ENCODE measurements at places on chromosomes 2 and 18. TPM values are rescaled to one million over a fixed set of nuclear protein-coding genes. Genes with fewer than 3 reads are reported as not detected.

DNA sequence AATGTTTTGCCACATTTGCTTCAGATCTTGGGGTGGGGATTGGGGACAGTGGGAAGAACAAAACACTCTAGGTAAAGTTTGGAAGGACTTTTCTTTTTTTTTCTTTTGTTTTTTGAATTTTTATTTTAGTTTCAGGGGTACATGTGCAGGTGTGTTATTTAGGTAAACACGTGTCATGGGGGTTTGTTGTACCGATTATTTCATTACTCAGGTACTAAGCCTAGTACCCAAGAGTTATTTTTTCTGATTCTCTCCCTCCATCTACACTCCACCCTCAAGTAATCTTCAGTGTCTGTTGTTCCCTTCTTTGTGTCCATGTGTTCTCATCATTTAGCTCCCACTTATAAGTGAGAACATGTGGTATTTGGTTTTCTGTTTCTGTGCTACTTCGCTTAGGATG, 73.3 kb downstream of the FASTKD2 start:
- no peaks in the 10 kb centered on the region for H3K27me3 ChIP-seq
- no peak overlapping the region for H3K4me3 ChIP-seq
- H3K4me1 ChIP-seq, result peaks cover 10% of the 10 kb centered on the region
- no peaks in the 10 kb centered on the region for H3K36me3 ChIP-seq

DNA sequence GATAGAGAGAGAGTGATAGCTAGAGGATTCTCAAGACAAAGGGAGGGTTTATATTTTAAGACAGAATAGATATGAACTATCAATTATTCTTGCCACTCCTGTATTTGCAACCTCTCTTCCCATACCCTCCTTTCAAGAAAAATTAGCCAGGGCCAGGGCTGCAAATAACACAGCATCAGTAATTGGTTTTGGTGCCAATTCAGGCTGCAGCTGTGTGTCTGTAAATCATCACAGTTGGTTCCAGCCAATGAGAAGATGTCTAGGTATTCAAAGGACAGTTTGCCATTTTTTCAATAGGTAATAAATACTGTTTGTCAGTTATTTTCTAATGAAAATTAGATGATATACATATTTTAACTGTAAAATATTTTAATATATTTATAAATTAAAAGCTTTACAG, 73.5 kb downstream of the WDPCP start:
- DNase-seq, result no peak
- no peaks in the 10 kb centered on the region for H3K4me1 ChIP-seq
- H3K27ac ChIP-seq, result no peak overlapping the region
- H3K36me3 ChIP-seq, result no peaks in the 10 kb centered on the region
- no peak overlapping the region for H3K4me3 ChIP-seq
- no peaks in the 10 kb centered on the region for H3K27me3 ChIP-seq

- no peaks in the 10 kb centered on the region for H3K36me3 ChIP-seq
- peaks cover 4% of the 10 kb centered on the region for H3K4me1 ChIP-seq
- DNase-seq, result no peak
- H3K27me3 ChIP-seq, result no peaks in the 10 kb centered on the region
- no peak overlapping the region for H3K4me3 ChIP-seq
These were observed 152.6 kb downstream of the ANKRD44 start for GRCh38 chr2:197157879-197158537.

DNA sequence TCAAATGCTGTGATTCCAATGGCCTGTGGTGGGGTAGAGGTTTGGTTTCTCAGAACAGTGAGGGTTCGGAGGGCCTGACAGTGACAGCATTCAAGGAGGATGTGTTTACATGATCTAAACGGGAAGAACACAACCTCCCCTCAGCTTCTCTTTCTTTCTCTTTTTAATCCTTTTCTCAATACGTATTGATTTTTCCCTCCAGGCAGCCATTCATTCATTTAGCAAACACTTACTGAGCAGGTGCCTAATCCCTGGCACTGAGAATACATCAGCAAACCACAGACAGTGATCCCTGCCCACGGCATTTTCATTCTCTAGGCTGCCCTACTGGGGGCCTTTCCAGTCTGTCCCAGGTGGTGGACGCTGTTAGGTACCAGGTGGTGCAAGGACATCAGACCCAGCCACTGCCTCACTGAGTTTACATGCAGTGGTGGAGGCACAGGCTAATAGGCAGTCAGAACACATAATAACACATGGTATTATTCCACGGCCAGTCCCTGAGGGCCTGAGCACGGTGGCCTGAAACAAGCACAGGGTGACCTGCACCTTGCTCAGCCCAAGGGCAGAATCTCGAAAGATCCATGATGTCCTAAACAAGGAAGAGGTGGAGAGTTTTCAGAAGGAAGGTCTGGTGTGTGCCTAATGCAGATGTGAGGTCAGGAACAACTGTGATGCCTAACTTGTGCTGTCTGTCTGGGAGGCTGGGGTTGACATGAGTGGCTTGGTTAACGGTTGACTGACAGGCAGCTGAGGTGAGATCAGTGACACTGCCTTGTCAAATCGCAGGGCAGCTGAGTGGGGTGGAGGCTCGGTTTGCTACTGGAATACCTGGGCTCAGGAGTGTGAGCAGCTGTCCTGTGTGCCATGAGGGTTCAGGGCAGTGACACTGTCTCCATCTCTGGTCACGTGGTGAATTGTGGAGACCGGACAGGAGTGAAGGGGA, 785.5 kb upstream of the HS6ST1 start:
- no peak for DNase-seq
- no peaks in the 10 kb centered on the region for H3K36me3 ChIP-seq
- H3K27me3 ChIP-seq, result no peaks in the 10 kb centered on the region
- no peak overlapping the region for H3K27ac ChIP-seq
- H3K4me3 ChIP-seq, result no peak overlapping the region
- no peaks in the 10 kb centered on the region for H3K4me1 ChIP-seq

DNA sequence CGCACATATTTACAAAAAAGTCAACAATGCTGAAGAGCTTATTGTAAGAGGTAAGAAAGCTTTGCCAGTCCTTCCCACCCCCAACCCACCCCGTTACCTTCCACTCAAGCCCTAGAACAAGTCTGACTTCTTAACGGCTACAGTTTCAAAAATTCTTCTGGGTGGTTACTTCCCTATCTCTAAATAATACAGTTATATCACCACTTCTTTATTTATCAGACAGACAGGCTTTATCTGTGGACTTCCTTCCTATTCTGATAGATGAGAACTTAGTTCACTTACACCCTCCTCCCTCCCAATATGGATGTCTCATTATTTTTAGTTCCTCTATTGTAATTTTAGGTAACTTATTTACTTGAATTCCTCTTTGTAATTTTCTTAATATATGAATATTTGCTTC, 26.7 kb upstream of the ACTR3 start:
- no peak overlapping the region for H3K4me3 ChIP-seq
- DNase-seq, result no peak
- H3K27ac ChIP-seq, result no peak overlapping the region

DNA sequence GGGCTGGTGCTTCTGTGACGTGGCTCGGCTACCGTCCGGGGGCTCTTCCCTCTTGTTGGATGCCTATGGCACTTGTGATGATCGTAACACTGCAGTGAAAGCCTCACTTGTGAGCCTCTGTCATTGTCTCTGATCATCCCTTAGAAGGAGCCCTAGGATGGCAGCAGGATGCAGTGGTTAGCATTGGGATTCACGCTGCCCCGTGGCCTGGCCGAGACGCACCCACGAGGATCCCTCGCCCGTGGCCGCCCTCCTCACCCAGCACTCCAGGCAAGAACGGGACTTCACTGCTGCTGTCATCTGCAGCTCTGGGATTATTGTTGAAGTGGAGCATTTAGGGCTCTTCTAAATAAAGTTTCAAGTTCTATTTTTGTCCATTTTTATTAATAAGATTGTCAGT, 46.8 kb upstream of the CTDP1 start:
- no peak overlapping the region for H3K27ac ChIP-seq
- H3K4me1 ChIP-seq, result peaks cover 2% of the 10 kb centered on the region
- no peak overlapping the region for H3K4me3 ChIP-seq

GRCh38 chr18:8997634-8998033, 104.9 kb upstream of the NDUFV2 start:
- no peak for DNase-seq
- H3K4me1 ChIP-seq, result no peaks in the 10 kb centered on the region
- no peak overlapping the region for H3K27ac ChIP-seq
- no peak overlapping the region for H3K4me3 ChIP-seq
- no peaks in the 10 kb centered on the region for H3K27me3 ChIP-seq
- no peaks in the 10 kb centered on the region for H3K36me3 ChIP-seq

DNA sequence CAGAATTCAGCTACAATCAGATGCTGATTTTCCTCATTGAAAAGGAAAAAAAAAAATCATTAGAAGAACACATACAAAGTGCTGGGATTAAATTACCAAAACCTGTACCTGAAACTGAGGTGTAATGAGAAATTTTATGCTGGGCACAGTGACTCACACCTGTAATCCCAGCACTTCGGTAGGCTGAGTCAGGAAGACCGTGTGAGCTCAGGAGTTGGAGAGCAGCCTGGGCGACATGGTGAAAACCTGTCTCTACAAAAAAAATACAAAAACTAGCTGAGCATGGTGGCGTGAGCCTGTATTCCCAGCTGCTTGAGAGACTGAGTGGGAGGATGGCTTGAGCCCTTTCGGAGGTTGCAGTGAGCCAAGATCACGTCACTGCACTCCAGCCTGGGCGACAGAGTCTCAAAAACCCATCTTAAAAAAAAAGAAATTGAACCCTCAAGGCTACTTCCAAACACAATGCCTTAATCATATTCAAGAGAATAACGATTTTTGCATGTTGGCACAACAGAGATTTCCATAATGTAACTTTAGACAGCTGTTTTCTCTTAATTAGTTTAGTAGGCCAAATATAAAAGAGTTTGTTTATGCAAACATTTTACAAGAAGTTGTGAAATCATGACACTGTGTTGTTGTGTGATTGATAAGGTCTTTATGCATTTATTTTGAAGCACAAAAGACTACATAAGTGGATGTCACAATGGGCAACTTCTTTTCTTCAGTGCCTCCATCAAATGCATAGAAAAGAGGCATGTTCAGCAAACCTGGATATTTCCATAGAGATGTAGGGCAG, 63.9 kb downstream of the FAM161A start:
- no peaks in the 10 kb centered on the region for H3K27me3 ChIP-seq
- no peaks in the 10 kb centered on the region for H3K36me3 ChIP-seq

GRCh38 chr18:49709347-49709690, 104.0 kb downstream of the ACAA2 start:
- H3K27ac ChIP-seq, result no peak overlapping the region
- no peaks in the 10 kb centered on the region for H3K36me3 ChIP-seq
- DNase-seq, result no peak
- H3K27me3 ChIP-seq, result no peaks in the 10 kb centered on the region
- no peaks in the 10 kb centered on the region for H3K4me1 ChIP-seq

DNA sequence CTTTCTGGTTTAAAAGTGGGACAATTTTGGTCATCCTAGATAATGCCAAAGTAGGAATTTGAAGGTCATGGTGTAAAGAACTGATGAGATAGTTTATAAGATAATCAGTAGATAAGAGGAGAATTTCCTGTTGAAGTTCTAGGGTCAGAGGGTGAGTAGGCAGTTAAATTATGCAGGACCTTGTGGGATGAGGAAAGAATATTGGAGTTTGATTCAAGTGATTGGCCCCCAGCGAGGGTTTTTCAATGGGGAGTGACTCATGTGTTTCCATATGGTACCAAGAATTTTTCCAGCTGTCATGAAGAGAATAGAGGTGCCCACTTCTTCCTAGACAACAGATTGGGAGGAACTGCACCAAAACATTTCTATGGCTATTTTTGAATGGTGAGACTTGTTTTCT, 940.2 kb upstream of the ZEB2 start:
- no peak overlapping the region for H3K27ac ChIP-seq
- DNase-seq, result no peak
- no peak overlapping the region for H3K4me3 ChIP-seq
- H3K27me3 ChIP-seq, result no peaks in the 10 kb centered on the region
- no peaks in the 10 kb centered on the region for H3K36me3 ChIP-seq

- no peak overlapping the region for H3K4me3 ChIP-seq
- H3K4me1 ChIP-seq, result no peaks in the 10 kb centered on the region
- H3K27ac ChIP-seq, result no peak overlapping the region
- no peaks in the 10 kb centered on the region for H3K27me3 ChIP-seq
These were observed 504.3 kb downstream of the DCC start for GRCh38 chr18:52844323-52844722.

- H3K27ac ChIP-seq, result no peak overlapping the region
- H3K27me3 ChIP-seq, result no peaks in the 10 kb centered on the region
- no peaks in the 10 kb centered on the region for H3K36me3 ChIP-seq
- no peak overlapping the region for H3K4me3 ChIP-seq
- no peak for DNase-seq
These were observed 387.2 kb downstream of the TRIB2 start for GRCh38 chr2:13103778-13104493.

DNA sequence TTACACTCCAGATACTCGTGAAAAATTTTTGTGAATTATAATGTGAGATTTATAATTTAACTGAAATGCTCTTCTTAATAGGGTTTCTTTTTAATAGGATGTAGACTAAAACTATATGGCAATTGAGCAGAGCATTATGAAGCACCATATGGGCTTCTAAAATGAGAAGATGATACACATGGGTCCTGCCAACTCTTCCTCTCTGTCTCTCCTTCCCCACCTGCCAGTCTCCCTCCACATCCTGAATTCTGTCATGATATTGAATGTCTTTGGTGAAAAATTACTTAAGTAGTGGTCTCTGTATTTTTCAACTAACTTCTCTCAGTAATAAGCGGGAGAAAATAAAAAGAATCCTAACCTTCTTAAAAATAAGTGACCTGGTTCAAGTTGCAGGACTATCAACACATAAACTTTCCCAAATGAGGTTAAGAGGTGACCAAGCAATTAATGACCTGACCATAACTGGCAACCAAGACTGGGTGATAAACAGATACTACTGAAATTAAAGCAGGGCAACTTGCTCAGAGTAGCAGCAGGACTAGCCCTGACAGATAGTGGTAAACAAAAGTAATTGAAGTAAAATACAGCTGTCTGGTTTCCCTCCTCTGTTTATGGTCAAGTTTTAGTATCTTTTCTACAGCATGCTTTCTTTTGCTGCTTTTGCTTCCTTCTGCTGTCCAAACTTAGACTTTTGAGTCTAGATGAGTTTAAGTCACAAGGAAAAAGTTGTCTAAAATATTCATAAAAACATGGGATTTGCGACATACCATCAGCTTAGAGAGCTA, 117.1 kb upstream of the PDE1A start:
- no peaks in the 10 kb centered on the region for H3K27me3 ChIP-seq
- no peaks in the 10 kb centered on the region for H3K36me3 ChIP-seq
- no peak for DNase-seq
- H3K4me3 ChIP-seq, result no peak overlapping the region
- H3K27ac ChIP-seq, result peak overlapping the region; percentile 38

GRCh38 chr2:152089238-152089637, 9.6 kb downstream of the CACNB4 start:
- H3K27ac ChIP-seq, result no peak overlapping the region
- no peak overlapping the region for H3K4me3 ChIP-seq
- H3K4me1 ChIP-seq, result no peaks in the 10 kb centered on the region
- no peaks in the 10 kb centered on the region for H3K27me3 ChIP-seq
- no peak for DNase-seq
- H3K36me3 ChIP-seq, result no peaks in the 10 kb centered on the region

- peak overlapping the region; percentile 52 for H3K4me3 ChIP-seq
- no peaks in the 10 kb centered on the region for H3K27me3 ChIP-seq
- no peaks in the 10 kb centered on the region for H3K4me1 ChIP-seq
- peak overlapping the region; percentile 77 for H3K27ac ChIP-seq
These were observed 943 bp downstream of the INPP5D start for GRCh38 chr2:233060980-233061590.

Gene TMEM237
- total RNA-seq, result 15.8 TPM

Gene RBFA
- 11.9 TPM for total RNA-seq

Gene VPS54
- 12.5 TPM for total RNA-seq

Gene MSH6
- total RNA-seq, result 22.3 TPM

Gene KDM3A
- total RNA-seq, result 33.1 TPM

Gene TM4SF20
- total RNA-seq, result not detected

Gene DLGAP1
- total RNA-seq, result 1.1 TPM

Gene ACOXL
- total RNA-seq, result 0.33 TPM

Data from right atrium auricular region (tissue), 2 donors.